ENCODE measurements at places on chromosomes 7 and 10. TPM values are rescaled to one million over a fixed set of nuclear protein-coding genes. Genes with fewer than 3 reads are reported as not detected.

GRCh38 chr7:31933481-31933880, 136.7 kb downstream of the PDE1C start:
- H3K36me3 ChIP-seq = no peaks in the 10 kb centered on the region
- H3K4me3 ChIP-seq = no peak overlapping the region
- no peak overlapping the region for H3K27ac ChIP-seq
- H3K4me1 ChIP-seq = no peaks in the 10 kb centered on the region
- DNase-seq = no peak

DNA sequence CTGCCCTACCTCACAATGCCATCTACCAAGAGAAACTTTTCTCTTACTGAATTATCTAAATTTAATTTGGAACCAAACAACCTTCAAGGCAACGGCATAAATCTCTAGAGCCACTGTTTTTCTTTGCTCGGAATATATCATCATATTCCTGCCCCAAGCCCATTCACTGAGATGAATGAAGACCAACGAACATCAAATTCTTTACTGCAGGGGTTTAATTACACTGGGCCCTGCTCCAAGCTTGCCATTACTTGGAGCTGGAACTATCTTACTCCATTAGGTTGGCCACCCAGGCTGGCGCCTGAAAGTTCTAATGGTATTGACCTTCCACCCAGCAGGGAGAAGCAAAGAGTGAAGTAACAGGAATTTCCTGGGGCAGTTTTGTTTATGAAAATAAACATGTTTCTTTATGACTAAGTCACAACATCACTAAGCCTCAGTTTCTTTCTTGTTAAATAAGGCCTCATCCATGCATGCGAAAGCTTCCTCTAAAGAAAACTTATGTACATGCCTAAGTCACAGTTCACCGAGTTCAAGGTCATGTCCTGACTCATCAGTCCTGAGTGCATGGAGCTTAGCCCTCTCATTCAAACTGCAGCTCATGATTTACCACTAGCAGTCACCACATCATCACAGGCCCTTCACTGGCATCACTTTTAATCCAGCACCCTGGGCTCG, 42.1 kb upstream of the ANAPC16 start:
- peak overlapping the region; percentile 67 for H3K27ac ChIP-seq
- H3K4me1 ChIP-seq = peaks cover 35% of the 10 kb centered on the region
- no peak overlapping the region for H3K4me3 ChIP-seq
- peak; percentile 86 for DNase-seq
- H3K27me3 ChIP-seq = no peaks in the 10 kb centered on the region

DNA sequence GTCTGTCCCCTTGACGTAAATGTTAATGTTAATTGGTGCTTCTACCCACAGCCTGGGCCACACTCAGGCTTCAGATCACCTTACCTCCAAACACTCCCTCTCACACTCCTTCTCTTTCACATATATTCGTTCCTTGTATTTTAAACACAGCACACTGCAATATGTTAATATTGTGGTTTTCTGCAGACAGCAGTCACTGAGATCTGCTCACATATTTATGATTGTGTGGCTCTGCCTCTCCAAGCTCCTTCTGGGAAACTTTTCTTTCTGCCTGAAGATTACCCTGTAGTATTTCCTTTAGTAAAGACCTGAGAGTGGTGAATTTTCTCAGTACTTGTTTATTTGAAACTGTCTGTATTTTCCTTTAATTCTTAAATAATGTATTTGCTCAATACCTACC, 104.7 kb downstream of the VWC2 start:
- no peaks in the 10 kb centered on the region for H3K27me3 ChIP-seq
- no peaks in the 10 kb centered on the region for H3K4me1 ChIP-seq
- no peak overlapping the region for H3K27ac ChIP-seq
- no peaks in the 10 kb centered on the region for H3K36me3 ChIP-seq
- no peak for DNase-seq

Gene EGR2
- 10.8 TPM for polyA plus RNA-seq

DNA sequence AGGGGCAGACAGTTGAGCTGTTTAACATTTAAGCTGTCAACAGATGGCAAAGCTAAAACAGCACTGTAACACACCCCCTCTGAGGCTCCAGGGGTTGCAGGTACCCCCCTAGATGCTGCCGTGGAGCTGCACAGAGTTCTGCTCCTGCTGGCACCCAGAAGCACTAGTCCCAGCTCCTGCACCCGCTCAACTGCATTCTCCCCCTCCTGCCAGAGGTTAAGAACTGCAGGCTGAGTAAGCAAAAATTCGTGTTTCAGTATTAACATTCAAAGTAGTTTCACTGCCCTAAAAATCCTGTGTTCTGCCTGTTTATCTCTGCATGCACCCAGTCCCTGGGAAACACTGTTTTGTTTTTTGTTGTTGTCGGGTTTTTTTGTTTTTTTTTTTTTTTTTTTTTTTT, 790.8 kb upstream of the KCND2 start:
- H3K4me3 ChIP-seq = no peak overlapping the region
- H3K4me1 ChIP-seq = no peaks in the 10 kb centered on the region
- H3K27ac ChIP-seq = no peak overlapping the region
- peak; percentile 12 for DNase-seq
- H3K36me3 ChIP-seq = no peaks in the 10 kb centered on the region
